Activated CD8-positive, alpha-beta memory T cell treated with anti-CD3 and anti-CD28 coated beads for 4 hours (primary cell): ENCODE measurements at places on chromosomes 2 and 18.

DNA sequence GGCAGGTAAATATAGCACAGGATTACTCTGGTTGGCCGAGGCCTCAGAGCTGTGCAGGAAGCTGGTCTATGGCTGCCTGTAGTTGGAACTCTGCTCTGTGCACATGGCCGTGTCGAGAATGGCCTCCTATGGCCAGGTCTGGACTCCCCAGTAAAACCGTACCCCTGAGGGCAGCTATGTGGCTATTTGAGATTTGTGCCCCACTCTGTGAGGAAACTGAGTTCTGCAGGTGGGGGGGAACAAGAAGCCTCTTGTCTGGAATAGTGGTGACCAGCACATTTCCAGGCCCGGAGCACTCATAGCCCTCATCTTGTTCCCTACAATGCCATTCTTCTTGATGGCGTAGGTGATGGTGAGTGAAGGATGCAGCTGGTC, 15.0 kb upstream of the TEX51 start:
- DNase-seq: no peak

DNA sequence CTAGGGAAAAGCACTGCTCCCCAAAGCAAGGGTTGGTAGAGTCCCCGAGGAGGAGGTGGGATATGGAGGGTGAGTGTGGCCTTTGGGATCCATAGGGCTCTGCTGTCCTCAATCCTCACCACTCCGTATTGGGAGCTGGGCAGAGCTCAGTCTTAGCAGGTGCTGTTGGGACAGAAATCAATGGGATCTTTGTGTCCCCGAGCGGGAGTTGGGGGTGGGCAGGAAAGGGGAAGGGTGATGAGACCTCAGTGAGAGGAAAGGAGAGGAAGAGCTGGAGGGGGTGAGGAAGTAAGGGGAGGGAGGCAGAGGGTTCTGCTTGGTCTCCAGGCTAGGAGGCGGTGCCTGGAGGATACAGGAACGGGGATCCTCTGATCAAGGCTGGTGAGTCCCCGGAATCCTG, 2.6 kb downstream of the ASIC4 start:
- no peak for DNase-seq

GRCh38 chr18:45828917-45829811, 3.7 kb downstream of the SIGLEC15 start:
- no peak for DNase-seq

DNA sequence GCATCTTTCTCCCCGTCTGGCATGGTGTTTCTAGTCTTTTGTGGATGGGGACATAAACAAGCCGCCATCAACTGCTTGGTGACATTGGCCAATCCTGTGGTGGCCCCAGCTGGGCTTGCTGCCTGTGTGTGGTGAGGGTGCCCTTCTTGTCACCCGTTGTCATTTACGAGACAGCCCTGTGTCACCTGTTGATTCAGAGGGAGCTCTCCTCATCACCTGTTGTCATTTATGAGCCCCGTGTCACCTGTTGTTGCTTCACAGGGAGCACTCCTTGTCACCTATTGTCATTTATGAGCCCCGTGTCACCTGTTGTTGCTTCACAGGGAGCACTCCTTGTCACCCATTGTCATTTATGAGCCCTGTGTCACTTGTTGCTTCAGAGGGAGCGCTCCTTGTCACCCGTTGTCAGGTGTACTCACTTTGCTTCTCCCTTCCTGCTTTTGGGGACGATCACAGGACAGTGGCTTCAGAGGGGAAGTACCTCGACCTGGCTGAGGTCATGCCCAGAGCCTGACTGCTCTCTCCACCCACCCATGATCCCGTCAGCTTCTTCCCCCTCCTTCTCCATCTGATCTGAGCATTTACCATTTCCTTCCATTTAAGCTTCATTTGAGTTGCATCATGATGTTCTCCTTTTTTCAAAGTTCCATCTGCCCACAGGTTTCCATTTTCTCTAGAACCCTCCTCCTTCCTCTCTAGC, 29.1 kb downstream of the HPCAL1 start:
- no peak for DNase-seq
